Stimulated activated CD4-positive, alpha-beta T cell treated with anti-CD3 and anti-CD28 coated beads, Interleukin-15, amount 100 ng/mL, for 1 hour (primary cell): ENCODE measurements at places on chromosomes 3 and 15.

DNA sequence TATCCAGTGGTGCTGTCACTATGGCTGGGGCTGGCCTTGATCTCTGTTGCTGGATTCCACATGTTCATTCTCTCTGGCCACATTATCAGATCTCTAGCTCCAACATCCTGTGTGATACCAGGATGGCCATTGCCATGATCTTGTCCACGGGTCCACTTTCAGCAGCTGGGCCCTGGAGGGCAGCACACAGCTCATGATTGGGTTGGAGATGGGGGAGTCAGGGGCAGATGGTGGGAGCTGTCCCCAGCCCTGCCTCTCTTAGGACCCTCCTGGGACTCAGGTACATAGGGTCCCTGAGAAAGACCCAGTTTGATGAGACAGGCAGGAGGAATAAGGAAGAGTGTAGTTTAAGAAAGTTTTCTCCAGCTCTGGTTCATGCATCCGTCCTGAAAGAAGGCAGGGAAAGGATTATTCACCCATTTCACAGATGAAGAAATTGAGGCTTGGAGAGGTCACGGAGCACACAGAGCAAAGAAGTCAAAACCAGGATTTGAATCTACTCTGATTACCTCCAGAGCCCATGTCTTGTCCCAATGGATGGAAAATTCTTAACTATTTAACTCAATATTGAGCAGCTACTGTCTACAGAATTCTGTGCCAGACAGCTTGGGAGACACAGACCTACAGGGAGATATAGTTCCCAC, 100.5 kb downstream of the LINGO1 start:
- DNase-seq: no peak

- no peak for DNase-seq
These were observed 11.0 kb upstream of the CSRNP1 start for GRCh38 chr3:39164414-39164813.

DNA sequence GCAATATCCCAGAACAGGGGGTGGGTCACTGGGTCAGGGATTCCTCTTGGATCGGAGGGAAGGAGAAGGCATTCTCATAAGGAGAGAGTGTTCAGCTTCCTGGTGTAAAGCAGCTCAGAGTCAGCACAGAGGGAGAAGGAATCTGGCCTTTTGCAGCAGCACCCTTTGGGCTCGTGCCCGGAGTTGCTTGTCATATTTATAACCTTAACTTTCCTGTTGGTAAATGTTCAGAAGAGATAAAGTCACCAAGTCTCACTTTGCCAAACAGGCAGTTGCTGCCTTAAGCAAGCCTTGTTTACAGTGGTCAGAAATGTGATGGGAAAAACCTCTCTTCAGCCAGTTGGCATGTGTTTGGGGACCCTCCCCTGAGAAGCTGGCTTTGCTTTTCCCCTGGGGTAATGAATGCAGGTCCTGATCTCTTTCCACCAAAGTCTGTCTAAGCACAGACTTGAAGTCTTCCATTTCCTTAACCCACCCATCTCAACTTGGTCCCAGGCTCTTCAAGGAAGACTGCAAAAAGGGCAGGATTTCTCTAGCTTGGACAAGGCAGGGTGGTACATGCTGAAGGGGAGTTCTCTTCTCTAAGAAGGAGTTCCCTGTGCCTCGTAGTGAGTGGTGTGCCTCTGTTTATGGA, 206.9 kb upstream of the BHLHE40 start:
- no peak for DNase-seq

DNA sequence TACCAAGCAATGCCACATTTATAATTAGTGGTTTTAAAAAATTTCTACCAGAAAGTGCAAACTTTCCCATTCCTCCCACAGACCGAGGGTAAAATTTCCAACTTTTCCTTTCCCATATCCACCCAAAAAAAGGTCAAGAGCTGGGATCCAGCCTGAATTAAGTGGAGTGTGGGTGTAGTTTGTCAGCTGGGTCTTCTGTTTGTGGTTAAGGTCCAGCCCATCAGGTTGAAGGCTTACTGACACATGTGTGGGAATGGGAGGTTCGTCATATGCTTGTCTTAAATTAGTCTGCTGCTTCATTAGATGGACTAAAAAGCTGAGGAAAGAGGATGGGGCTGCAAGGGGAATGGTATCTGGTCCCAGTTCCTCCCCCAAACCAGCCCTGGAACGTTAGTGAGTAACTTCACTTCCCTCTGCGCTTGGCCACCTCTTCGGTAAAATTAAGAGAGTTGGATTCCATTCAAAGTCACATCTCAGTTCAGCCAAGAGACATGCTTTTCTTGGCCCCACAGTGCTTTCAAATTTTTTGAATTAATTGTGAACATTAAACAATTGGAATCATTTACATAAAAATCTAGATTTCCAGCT, 59.0 kb upstream of the PLCL2 start:
- DNase-seq: no peak

GRCh38 chr15:23671481-23671880, 15.6 kb downstream of the NDN start:
- no peak for DNase-seq

- no peak for DNase-seq
These were observed 356.8 kb upstream of the NR2F2 start for GRCh38 chr15:95973566-95974256.

DNA sequence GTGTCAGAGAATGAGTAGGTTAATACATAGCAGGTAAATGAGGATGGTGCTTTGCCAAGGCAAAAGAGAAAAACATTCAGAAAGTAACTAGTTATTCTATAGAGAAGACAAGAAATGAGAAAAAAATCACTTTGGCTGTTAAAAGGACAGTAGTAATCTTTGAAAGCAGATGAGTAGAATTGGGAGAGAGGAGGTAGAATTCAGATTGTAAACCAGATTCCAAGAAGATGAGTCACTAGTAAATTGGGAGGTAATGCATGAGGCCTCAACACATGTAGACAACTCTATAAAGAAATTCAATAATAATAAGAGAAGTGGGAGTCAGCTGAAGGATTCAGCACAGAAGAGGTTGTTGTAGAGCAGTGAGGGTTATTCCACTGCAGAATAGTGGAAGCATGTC, 81.4 kb downstream of the MBNL1 start:
- DNase-seq: no peak

DNA sequence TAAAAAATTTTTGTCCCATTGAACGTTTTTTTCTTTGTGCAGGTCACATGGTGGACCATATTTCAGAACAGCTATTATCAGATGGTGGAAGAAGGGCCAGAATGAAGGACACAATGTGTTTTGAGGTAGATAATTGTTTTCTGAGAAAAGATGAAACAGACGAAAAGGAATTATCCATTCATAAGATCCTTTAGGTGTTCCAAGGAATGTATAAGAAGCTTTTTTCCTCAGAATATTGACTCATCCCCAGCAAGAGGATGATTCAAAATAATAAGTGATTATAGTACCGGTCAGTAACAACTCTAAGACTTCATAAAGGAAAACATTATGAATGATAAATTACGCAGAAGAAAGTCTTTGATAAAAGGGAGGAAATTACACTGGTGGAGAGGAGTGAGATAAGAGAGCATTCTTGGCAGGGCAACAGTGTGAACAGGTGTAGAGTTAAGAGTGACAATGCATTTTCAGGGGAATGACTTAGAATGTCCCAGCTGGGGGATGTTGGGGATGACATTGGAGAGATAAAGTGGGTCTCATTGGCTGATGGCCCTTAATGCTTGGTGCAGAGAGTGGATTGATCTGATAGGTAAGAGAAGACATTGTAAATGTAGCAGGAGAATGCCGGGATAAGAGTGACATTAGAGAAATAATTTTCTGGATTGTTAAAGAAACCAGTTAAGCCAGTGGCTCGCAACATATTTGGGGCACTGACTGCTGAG, 27.0 kb upstream of the AQP9 start:
- DNase-seq: no peak

DNA sequence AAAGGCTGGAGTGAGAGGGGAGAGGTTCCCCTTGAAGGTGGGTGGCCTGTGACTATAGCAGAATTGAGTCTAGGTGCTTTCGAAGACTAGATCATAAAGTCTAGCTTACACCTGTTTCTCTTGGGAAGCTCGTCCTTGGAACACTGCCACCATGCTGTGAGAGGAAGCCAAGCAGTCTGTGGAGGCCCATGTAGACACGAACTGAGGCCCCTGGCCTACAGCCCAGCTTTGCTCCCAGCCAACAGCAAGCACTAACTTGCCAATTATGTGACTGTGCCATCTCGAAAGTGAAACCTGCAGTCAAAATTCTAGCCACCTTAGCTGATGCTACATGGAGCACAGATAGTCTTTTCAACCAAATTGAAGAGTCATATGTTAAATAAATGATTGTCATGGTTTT, 190.5 kb upstream of the NECTIN3 start:
- DNase-seq: no peak

DNA sequence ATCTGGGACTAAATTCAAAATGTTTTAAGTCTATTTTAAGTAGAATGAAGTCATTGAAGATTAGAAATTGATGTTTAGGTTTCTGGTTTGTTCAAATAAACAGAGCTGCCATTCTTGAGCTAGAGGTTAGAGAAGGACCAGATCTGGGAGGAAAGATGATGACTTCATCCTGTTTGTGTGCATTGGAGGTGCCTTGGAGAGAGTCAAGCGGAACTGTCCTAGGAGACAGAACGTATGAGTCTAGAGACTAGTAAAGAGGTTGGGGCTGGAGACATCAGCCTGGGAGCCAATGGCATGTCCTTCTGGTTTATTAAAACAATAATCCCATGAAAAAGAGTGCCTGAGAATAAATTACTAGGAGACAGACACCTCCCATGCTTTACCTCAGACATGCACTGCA, 303.4 kb downstream of the KBTBD8 start:
- no peak for DNase-seq

DNA sequence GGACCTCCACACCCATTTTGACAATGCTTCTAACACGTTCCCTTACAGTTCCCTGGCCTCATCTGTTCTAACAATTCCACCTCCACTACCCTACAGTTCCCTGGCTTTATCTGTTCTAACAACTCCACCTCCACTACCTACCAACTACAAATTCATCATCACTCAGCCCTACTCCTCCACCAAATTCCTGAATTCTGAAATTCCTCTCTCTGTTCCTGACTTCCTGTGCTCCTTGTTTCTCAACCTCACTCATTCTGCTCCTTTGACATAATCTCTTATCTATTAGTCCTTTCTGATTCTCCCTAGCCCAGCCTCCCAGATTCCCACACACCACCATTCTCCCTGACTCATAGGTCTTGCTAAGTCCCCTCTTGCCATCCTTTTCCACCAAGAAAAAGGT, 22.5 kb downstream of the UPK1B start:
- no peak for DNase-seq

- DNase-seq: no peak
These were observed 157.4 kb downstream of the PLD1 start for GRCh38 chr3:171652932-171653331.

DNA sequence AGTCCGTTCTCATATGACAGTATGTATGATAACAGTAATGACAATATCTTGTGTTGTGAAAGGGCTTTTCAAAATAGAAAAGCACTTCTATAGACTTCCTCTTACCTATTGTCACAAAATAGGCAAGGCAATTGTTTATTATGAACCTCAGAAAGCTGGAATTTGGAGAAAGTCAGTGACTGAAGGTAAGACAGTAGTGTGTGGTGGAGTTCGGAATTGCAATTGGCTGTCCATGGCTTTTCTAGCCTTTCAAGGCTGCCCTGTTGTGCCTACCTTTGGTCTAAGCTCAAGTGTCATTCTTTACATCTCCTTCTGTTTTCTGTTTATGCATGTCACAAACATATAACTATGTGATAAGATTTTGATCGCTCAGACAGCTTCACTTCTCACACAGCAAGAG, 219.3 kb upstream of the NR2E3 start:
- no peak for DNase-seq

DNA sequence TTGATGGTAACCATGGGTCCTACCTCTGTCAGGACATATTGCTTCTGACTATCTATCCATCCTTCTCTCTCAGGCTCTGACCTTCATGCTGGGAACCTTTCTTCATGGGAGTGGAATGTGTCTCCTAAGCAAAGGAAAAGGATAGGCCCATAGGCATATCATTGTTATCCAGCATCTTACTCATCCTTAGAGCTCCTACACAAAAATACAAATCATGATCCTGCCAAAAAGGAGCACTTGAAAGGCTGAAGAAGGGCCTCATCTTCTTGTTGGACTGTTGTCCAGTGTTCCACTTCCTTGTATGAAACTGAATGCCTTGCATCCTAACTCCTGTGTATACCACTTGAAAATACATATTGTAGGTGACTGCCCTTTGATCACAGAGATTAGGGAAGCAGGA, 96.1 kb upstream of the SOX2 start:
- no peak for DNase-seq

GRCh38 chr15:41893422-41894250, at the start of gene SPTBN5:
Gene SPTBN5 (minus strand): TSS chr15:41894053. CDS start chr15:41893497, 556 bp downstream.
- no peak for DNase-seq

DNA sequence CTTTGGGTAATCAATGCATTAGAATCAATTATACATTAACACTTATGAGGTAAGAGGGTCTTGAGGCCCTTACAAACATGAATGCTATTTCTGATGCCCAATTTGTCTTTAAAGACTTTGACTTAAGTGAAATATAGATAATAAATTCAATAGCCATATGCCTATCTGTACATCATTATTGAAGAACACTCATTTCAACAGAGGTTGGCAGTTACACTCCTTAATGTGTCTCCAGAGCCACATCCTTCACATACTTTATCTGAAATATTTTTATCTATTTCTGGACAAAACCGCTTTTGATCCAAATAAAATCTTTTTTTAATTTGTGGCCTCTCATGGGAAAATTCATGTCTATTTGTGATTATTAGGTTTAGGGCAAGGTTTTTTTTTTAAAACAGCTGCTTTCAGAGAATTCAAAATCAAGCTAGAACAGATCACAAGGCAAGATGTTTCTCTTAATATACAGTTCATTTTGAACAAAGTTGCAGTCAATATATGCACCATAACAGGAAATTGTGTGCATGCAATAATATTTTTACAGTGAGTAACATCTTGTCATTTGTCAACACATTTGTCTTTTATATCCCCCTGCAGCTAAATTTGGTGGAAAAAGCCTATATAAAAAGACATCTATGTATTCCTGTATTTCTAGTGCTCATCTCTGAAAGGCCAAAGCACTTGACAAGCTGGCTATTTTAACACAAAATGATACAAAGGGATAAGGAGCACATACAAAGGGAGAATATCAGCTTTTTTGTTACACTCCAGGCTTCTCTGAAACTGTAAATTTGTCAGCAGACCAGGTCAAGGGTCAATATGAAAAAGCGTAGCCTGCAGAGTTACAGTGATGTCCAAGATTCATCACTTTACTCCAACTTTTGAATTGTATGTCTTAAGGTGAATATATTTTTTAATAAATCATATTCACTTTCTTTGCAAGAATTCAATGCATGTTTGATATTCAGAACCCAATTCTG, 146.2 kb upstream of the DPH6 start:
- no peak for DNase-seq
